ENCODE measurements at places on chromosomes 6 and 20.

DNA sequence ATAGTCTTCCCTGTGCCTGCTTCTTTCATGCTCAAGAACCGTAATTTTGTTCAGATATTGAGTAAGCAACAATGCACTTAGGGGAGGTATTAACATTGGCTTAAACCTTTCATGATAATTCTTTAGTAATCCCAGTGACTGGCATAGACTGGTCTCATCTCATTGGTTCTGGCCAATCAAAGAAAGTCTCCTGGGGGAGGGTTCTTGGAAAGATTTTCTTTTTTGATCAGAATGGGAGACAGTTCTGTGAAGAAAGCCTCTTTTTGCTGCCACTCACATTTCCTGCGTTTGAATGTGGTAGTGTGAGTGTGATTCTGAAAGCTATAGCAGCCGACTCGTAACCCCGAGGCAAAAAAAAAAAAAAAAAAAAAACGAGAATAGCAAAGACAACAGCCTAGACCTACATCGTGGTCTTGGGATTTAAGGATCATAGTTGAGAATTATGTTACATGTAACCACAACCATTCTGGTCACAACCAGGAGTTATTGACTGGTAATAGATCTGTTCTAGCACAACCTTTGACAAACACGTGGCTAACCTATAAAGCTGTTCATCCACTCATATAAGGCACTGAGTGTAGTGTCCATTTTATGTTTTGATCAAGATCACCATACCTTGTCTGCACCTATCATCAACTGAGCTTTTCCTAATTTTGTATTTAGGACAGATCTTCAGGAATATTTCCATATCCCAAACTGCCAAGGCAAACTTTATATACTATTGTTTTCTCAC, 15.1 kb upstream of the TMEM217 start:
- DNase-seq = no peak

DNA sequence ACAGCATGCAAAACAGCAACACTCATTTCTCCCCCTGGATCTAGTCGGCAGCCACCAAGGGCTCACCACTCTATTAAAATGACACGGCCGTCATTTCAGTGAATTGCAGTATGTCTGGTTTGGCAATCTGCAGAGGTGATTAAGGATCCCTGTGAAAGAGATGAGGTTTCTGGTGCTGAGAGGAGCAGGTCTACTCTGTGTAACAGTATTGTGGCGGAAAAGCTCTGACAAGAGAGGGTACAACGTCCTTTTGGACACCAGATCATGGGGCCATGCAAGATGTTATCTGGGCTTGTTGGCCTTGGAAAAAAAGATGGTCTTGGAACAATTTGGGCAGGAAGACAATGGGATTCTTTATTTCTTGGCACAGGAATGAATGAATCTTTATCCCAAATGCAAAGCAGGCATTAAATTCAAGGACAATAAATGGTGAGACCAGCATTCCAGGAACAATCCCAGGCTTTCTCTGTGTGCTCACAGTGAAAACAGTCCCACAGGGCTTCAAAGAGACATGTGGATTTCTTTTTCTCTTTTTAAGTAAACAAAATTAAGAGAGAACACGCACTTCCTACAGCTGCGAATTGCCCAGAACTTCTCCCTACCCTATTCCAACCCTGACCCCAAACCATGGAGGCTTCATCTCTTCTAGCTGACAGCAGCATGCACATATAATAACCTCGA, 33.7 kb upstream of the ADGRF1 start:
- DNase-seq = no peak

DNA sequence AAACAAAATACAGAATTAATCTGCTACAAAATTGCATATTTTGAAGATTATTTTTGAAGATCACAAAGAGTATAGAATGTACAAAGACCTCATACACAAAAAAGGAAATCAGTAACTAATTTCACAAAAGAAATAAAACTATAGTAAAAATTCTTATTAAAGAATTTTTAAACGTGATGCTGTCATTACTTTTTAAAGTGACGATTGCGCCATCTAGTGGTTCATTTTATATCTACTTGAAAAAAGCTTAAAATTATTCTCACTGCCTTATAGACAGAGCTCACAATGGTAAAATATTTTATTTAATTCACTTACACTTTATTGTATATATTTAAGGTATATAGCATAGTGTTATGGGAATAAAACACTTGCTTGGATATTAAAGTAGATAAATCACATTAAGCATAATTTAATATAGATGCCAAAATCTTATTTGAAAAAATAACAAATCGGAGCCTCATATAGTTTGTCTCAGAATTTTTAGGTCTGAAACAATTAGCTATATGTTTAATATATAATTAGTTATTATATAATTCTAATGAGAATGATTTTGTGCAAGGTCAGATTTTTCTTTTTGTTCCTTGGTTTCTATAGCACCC, 128.8 kb downstream of the PHF3 start:
- DNase-seq = no peak

- no peak for DNase-seq
Observed at GRCh38 chr20:8671370-8671961, 397.4 kb upstream of the PLCB4 start.

- DNase-seq = no peak
Observed at GRCh38 chr20:37425103-37425625, 79.2 kb downstream of the SRC start.

DNA sequence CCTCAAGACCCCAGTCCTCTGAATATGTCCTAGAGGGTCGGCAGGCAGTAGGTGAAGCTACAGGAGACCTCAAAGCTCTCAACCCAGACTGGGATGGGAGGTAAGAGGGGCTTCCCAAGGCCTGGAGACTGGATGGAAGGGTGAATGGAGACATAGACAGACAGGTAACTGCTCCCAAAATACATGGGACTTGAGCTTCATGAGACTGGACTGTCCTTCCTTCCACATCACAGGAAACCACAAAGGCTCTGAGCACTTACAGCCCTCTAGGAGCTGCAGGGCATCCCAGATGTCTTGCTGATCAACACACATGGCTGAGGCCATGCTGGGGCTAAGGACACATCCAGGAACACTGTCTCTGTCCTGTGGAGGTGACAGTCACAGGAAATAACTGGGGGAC, 11.6 kb downstream of the HSPA12B start:
- no peak for DNase-seq

DNA sequence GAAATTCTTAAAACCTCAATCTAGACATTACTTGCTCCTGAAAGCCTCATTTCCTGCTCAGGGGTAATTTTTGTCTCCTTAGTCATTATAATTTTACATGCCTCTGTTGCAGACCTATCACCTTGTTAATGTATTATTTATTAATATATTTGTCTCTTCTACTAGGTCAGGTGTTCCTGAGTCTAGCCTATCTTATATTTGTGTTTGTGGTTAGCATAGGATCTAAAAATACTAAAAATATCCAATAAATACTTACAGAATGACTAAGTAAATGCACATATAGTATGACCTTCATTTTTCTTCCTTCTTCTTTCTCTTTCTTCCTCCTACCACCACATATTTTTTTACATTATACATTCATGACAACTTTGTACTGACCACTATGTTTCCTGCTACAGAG, 268.9 kb upstream of the HS3ST5 start:
- no peak for DNase-seq

DNA sequence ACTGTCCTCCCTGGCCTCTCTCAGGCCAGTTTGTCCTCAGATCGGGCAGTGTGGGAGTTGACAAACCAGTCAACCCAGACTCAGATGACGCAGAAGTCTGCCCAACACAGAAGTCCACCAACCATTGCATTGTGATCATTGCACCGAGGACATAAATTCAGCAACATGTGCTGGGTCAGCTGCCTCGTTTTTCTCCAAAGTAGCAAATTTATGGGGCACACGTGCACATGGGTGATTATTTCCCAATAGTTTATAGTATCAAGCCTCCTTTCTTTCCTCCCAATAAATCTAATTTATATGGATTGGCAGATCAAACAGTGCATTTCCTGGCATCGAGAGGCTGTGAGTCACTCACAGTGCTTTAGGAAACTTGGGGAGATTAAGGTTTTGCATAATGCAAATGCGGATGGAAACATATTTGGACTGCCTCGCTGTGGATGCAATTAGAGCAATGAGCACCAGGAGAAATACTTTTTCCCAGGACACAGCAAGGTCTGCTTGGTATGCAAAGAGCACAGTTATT, 413.7 kb upstream of the SULF2 start:
- no peak for DNase-seq

DNA sequence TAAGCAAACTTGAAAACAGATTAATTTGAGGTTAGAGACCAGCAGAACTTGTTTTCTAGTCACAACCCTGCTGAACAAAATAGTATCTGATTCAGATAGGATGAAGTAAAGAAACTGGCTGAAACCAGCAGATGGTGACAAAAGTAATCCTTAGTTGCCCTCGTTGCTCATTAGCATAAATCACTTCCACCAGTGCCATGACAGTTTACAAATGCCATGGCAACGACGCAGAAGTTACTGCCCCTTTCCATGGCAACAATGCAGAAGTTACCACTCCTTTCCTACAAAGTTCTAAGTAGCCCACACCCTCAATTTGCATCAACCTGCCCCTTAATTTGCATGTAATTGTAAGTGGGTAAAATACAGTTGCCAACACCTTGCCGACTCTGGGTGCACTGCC, 23.7 kb downstream of the SNRPB start:
- no peak for DNase-seq

- DNase-seq = no peak
Observed at GRCh38 chr20:3863317-3863716, 16.7 kb downstream of the MAVS start.

- no peak for DNase-seq
Observed at GRCh38 chr6:37539171-37540028, 39.7 kb upstream of the CCDC167 start.

- no peak for DNase-seq
Observed at GRCh38 chr6:33380272-33380981, 11.2 kb upstream of the KIFC1 start.

GRCh38 chr6:38034274-38034914, 214.9 kb downstream of the ZFAND3 start:
- DNase-seq = no peak

- DNase-seq = peak; percentile 48
Observed at GRCh38 chr6:3438190-3439167, 18.4 kb downstream of the SLC22A23 start.

GRCh38 chr20:22686097-22686496, 101.7 kb upstream of the FOXA2 start:
- DNase-seq = peak; percentile 37

- DNase-seq = no peak
Observed at GRCh38 chr6:87334683-87335082, 5.6 kb upstream of the GJB7 start.

GRCh38 chr6:45881705-45882467, 133.8 kb downstream of the CLIC5 start:
- DNase-seq = no peak

Data from HTR-8/SVneo (cell line).